ENCODE measurements at places on chromosomes 7 and 10. TPM values are rescaled to one million over a fixed set of nuclear protein-coding genes. Genes with fewer than 3 reads are reported as not detected.

DNA sequence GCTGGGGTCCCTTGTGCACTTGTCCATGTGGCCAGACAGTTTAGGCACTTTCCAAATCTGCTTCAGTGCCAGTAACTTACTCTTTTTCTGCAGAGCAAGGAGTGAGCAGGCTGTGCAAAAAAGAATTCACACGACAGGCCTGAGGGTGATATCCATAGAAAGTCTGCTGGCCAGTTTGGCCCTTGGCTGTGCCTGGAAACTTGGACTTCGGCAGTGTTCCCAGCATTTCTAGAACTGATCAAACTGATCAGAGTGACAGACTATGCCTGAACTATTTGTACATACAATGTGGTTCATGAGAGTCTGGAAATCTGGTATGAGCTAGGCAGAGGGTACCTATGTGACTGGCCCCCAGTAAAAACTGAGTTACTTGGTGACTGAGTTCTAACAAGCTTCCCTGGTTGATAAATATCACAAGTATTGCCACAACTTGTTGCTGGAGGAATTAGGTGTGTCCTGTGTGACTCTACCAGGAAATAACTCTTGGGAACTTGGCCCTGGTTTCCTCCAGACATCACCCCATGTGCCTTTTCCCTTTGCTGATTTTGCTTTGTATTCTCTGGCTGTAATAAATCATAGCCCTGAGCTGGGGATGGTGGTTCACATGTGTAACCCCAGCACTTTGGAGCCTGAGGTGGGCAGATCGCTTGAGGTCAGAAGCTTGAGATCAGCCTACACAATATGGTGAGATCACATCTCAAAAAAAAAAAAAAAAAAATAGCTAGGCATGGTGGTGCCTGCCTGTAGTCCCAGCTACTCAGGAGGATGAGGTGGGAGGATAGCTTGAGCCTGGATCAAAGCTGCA, 3.3 kb upstream of the DENND10 start:
- no peak for DNase-seq

Gene SAP25
- total RNA-seq: 1.1 TPM

Gene PRKRIP1
- total RNA-seq: 11.1 TPM

Gene TMEM139
- total RNA-seq: 8.8 TPM

Data from left ventricle myocardium inferior (tissue), 1 donor.